ENCODE measurements at places on chromosomes 3 and 15.

DNA sequence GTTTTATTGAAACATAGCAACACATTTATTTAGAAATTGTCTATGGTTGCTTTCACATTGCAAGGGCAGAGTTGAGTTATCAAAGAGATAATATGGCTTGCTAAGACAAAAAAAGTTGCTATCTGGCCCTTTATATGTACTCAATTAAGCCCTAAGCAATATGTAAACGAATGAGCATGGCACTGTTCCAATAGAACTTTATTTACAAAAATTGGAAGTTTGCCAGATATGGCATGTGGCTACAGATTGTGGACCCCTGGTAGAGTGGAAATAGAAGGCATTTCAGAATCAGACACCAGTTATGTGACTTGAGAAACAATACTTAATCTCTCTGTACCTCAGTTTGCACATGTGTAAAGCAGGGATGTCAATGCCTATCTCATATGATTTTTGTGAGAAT, 515.6 kb upstream of the SGO1 start:
- no peak for DNase-seq

DNA sequence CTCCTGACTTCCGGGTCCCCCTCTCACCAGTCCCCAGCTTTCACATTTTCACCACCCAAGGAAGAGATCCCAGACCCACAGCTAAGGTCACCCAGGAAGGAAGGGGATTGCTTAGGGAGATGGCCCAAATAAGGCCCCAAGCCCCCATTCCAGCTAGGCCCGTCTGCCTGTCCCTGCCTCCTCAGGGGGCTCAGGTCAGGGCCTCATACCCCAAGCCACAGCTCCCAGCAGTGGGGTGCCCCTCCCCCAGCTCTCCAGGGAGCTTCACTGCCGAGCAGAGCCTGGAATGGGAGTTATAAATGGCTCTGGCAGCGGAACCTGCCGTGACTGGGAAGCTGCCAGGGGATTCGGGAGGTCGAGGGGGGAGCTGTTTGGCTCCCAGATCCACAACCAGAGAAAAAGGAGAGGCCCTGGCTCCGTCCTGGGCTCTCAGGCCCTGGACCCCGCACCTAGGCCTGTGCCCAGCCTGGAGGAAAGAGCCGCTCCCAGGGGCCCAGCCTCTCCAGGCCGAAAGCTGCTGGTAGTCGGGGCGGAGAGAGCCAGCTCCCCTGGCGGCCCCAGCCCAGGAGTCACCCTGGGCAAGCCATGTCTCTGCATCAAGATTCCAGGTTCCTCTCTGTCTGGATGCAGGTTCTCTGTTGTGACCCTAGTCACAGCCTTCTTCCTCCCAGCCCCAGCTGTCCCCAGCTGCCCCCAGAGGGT, 550 bp downstream of the CCDC9B start:
- DNase-seq = no peak

DNA sequence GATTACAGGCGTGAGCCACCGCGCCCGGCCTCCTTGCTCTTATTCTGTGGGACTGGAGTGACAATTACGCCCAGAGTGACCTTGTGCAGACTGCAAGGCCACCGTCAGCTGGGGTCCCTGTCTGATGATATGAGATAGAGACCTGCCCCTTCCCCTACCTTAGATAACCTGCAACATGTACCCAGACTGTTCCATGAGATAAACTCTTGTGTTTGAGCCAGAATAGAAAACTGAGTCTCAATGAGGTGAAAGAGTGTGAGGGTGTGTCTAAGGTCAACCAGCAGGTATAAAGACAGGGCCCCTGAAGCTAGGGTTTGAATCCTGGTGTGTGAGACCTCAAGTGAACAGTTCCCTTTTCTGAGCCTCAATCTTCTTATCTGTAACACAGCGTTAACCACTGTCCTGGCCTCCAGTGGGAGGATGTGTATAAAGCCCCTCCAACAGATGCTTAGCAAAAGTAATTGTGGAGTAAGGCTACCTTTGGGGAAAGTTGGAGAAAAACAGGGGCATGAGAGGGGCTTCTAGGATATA, 6.0 kb downstream of the TADA3 start:
- no peak for DNase-seq

GRCh38 chr3:49556500-49557275, 2.4 kb downstream of the BSN start:
- no peak for DNase-seq

DNA sequence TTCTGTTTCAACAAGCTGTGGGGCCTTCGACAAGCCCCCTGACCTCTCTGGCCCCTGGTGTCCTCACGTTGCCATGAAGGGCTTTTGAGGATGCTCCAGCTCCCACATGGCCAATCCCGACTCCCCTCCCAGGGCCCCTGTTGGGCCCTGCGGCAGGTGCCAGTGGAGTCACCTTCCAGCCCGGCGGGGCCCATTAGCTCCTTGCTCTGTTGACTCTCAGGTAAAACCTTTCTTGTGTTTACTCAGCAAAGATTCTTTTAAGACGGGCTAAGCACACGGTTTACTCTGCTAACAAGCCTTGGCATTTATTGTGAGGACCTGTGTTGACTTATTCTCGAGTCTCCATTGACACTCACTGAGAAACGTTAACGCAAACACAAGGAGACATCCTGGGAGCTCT, 15.0 kb downstream of the RPLP1 start:
- no peak for DNase-seq

GRCh38 chr3:15964605-15965442, 167.0 kb upstream of the ANKRD28 start:
- DNase-seq = no peak

Measured in activated CD8-positive, alpha-beta memory T cell treated with anti-CD3 and anti-CD28 coated beads for 1 hour (primary cell).